ENCODE measurements at places on chromosomes 3 and 15. TPM values are rescaled to one million over a fixed set of nuclear protein-coding genes. Genes with fewer than 3 reads are reported as not detected.

Gene EPHA3
- total RNA-seq = 0.59 TPM

Gene ANKUB1
- total RNA-seq = not detected

Gene FSTL1
- 326 TPM for total RNA-seq

Gene TBC1D21
- total RNA-seq = not detected

Gene CHST2
- 6.3 TPM for total RNA-seq

Gene GOLGA8S
- total RNA-seq = 0.07 TPM

Gene TIMMDC1
- 104 TPM for total RNA-seq

Gene BCL2A1
- not detected for total RNA-seq

Gene SLC35G2
- total RNA-seq = 5.4 TPM

Gene SMAD6
- total RNA-seq = 6.0 TPM

Gene GOLGA6A
- 0.72 TPM for total RNA-seq

Gene EHD4
- 22.9 TPM for total RNA-seq

GRCh38 chr3:113844622-113845222, 6.1 kb downstream of the GRAMD1C start:
- no peaks in the 10 kb centered on the region for H3K36me3 ChIP-seq
- no peaks in the 10 kb centered on the region for H3K27me3 ChIP-seq
- H3K27ac ChIP-seq = no peak overlapping the region
- no peak overlapping the region for H3K4me3 ChIP-seq
- DNase-seq = no peak

DNA sequence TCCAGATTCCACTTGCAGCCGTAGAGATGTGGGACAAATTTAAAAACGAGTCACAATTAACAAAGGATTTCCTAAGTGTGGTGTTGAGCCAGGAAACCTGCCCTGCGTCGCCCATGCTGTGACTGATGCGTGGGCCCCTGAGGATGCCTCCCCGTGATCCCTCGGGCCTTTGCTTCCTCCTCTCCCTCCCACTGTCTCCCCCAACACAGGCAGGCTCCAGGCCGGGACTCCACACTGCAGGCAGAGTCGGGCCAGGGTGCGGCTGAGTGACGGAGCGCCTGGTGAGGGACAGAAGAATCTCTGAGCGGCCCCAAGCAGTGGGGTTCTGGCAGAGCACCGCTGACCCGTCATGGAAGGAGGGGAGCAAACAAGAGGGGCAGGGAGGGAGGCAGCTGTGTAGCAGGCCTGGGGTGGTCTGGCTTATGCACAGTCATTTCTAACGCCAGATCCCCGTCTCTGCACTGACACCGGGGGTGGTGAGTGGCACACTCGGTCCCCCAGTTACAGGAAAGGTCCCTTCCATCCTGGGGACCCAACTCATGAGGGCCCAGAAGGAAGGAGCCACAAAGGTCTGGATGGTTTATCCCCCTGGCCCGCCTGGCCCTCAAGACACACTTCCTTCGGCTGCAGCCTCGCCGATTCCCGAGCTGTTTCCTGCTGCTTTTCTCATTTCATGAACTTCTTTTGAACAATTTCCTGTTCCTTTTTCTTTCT, 91.0 kb downstream of the XXYLT1 start:
- H3K27me3 ChIP-seq = no peaks in the 10 kb centered on the region
- no peak overlapping the region for H3K4me3 ChIP-seq
- H3K4me1 ChIP-seq = peaks cover 11% of the 10 kb centered on the region
- DNase-seq = no peak

- H3K27ac ChIP-seq = no peak overlapping the region
- H3K27me3 ChIP-seq = no peaks in the 10 kb centered on the region
- no peaks in the 10 kb centered on the region for H3K36me3 ChIP-seq
- DNase-seq = no peak
- no peak overlapping the region for H3K4me3 ChIP-seq
- peaks cover 2% of the 10 kb centered on the region for H3K4me1 ChIP-seq
These were observed 19.3 kb downstream of the DNASE1L3 start for GRCh38 chr3:58191361-58191991.

GRCh38 chr3:29307295-29307694, 26.4 kb downstream of the RBMS3 start:
- H3K27me3 ChIP-seq = no peaks in the 10 kb centered on the region
- no peak overlapping the region for H3K27ac ChIP-seq
- DNase-seq = no peak
- H3K4me1 ChIP-seq = peaks cover 3% of the 10 kb centered on the region
- H3K4me3 ChIP-seq = no peak overlapping the region

DNA sequence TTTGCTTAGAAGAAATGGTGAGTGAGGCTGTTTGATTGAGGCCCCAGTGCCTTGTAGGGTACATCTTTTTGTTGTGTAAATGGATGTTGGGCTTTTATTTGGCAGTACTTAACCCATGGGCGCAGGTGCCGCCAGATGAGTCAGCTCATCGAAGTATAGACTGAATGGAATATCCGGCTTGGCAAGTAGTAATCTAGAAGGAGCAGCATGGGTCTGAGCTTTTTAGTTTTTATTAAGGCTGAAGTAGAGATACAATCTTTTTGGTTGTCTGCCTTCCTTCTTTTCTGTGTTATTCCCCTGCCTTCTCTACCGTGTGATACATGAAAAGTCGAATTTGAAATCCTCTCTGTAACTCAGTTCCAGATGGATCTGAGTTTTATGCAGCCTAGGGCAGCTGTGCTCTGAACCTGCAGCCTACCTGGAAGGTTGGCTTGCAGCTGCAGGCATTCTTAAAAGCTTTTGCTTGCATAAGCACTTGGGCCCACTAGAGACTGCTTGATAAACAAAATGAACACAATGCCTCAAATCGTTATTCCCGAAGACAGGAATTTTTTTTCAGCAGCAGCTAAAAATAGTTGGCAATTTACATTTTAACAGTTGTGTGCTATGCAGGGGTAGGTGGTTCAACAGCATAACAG, 177.5 kb upstream of the CGNL1 start:
- H3K27ac ChIP-seq = peak overlapping the region; percentile 96
- H3K4me3 ChIP-seq = peak overlapping the region; percentile 16
- DNase-seq = peak; percentile 87

GRCh38 chr3:9204253-9204992, 45.0 kb downstream of the SRGAP3 start:
- DNase-seq = no peak
- no peak overlapping the region for H3K27ac ChIP-seq
- H3K4me1 ChIP-seq = no peaks in the 10 kb centered on the region
- H3K36me3 ChIP-seq = no peaks in the 10 kb centered on the region

- no peaks in the 10 kb centered on the region for H3K4me1 ChIP-seq
- no peaks in the 10 kb centered on the region for H3K27me3 ChIP-seq
- peaks cover 41% of the 10 kb centered on the region for H3K36me3 ChIP-seq
- no peak for DNase-seq
- no peak overlapping the region for H3K4me3 ChIP-seq
These were observed 33.5 kb upstream of the CSPG5 start for GRCh38 chr3:47612178-47612577.

DNA sequence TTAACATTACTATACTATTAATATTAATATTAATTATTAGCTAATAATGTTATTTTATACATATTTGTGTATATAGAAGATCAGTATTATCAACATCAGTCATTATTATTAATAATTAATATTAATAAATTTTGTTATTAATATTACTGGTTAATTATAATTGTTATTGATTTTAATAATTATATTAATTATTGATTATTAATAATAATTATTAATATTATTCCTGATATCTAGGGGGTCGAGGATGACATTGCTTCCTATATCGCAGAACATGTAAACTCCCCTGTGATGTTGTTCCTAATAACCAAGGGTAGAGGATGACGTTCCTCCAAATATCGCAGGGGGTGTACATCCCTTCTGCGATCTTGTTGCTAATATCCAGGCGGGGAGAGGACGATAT, 17.3 kb upstream of the BMF start:
- no peak overlapping the region for H3K4me3 ChIP-seq
- no peaks in the 10 kb centered on the region for H3K36me3 ChIP-seq
- H3K27me3 ChIP-seq = no peaks in the 10 kb centered on the region

GRCh38 chr3:126538316-126538715, 14.4 kb downstream of the CHST13 start:
- H3K4me1 ChIP-seq = no peaks in the 10 kb centered on the region
- H3K27ac ChIP-seq = no peak overlapping the region
- no peaks in the 10 kb centered on the region for H3K27me3 ChIP-seq
- DNase-seq = peak; percentile 18

DNA sequence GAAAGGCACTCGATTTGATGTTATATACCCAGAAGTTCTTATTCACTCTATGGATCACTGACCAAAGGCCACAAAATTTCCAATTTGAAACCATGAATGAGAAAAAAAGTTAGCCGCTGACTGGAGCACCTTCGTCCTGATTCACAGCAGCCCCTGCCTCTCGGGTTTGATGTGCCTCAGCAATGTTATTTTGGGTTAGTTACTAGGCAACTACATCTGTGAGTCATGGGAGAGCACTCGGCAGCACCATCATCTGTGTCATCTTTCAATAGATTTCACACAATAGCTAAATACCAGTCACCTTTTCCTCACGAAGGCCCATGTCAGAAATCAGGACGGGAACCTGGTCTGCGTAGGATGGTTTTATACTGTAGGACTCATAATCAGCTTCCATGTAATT, 269.2 kb downstream of the ZBBX start:
- H3K4me3 ChIP-seq = no peak overlapping the region
- H3K27ac ChIP-seq = no peak overlapping the region

GRCh38 chr15:78570710-78571109, 5.4 kb downstream of the CHRNA5 start:
- peaks cover 3% of the 10 kb centered on the region for H3K36me3 ChIP-seq
- H3K27me3 ChIP-seq = no peaks in the 10 kb centered on the region
- no peak for DNase-seq
- H3K27ac ChIP-seq = no peak overlapping the region
- H3K4me1 ChIP-seq = no peaks in the 10 kb centered on the region

DNA sequence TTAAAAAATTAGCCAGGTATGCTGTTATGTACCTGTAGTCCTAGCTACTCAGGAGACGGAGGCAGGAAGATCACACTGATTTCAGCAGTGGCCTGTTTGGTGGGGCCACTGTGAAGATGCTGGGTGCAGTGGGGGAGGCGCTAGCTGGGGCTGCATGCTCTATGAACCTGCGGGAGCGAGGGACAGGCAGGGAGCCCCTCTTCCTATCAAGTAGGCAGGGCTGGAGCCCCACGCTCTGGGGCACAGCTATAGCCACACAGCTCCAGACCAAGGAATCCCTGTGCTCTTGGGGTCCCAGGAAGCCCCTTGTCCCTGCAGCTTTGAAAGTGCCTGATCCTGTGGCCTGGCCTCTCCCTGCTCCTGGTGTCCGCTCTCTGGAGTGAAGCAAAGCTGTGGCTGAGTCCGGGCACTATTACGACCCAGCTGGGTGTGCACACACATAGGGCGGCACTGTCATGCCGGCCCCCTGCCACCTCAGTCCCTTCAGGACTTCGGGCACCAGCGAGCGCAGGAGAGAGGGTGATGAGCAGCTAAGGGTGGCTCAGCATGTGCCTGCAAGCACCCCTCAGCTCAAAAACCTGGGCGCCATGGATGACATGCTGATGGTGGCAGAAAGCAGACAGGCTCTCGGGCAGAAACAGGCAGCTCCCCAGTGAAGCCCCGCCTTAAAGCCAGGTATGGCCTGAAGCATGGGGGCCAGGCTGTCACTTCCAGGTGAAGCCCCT, 262.6 kb downstream of the TBC1D5 start:
- no peaks in the 10 kb centered on the region for H3K27me3 ChIP-seq
- DNase-seq = no peak
- no peaks in the 10 kb centered on the region for H3K4me1 ChIP-seq
- H3K4me3 ChIP-seq = no peak overlapping the region
- H3K27ac ChIP-seq = no peak overlapping the region

DNA sequence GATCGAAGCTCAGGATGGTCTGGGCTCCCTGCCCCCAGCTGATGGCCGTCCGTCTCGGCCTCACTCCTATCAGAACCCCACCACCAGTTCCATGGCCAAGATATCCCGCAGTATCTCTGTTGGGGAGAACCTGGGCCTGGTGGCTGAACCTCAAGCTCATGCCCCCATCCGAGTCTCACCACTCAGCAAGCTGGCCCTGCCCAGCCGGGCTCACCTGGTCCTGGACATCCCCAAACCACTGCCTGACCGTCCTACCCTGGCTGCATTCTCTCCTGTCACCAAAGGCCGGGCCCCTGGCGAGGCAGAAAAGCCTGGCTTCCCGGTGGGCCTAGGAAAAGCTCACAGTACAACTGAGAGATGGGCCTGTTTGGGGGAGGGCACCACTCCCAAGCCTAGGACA, 4.4 kb upstream of the JMJD7 start:
- peaks cover 4% of the 10 kb centered on the region for H3K36me3 ChIP-seq
- no peak overlapping the region for H3K27ac ChIP-seq
- no peaks in the 10 kb centered on the region for H3K27me3 ChIP-seq
- DNase-seq = no peak
- no peak overlapping the region for H3K4me3 ChIP-seq

GRCh38 chr3:114939920-114940319, 207.2 kb downstream of the ZBTB20 start:
- H3K27ac ChIP-seq = no peak overlapping the region
- no peaks in the 10 kb centered on the region for H3K4me1 ChIP-seq

GRCh38 chr3:41907330-41908073, 54.4 kb downstream of the ULK4 start:
- no peak overlapping the region for H3K4me3 ChIP-seq
- no peak for DNase-seq
- no peaks in the 10 kb centered on the region for H3K27me3 ChIP-seq
- H3K4me1 ChIP-seq = no peaks in the 10 kb centered on the region
- no peak overlapping the region for H3K27ac ChIP-seq

- H3K36me3 ChIP-seq = peaks cover 35% of the 10 kb centered on the region
- no peak for DNase-seq
- no peak overlapping the region for H3K4me3 ChIP-seq
- no peaks in the 10 kb centered on the region for H3K4me1 ChIP-seq
- H3K27me3 ChIP-seq = no peaks in the 10 kb centered on the region
These were observed 98.8 kb downstream of the FGF7 start for GRCh38 chr15:49521802-49522201.

DNA sequence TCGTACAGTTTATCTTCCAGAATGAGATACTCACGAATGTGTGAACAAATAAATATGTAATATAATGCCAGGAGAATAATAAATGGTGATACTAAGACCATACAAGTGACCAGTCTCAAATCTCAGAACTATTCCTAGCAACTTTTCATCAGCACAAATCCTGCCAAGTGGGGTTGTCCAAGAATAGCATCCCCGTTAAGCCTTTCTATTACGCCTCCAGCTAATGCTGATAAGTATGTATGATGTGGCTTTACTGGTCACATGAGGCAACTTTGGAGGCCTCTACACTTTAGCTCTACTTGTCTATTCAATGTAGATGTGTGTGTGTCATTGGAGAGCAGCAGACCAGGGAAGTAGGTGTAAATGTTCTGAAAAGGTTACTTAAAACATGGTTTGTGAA, 129.5 kb downstream of the KCNMB2 start:
- no peak overlapping the region for H3K27ac ChIP-seq
- H3K36me3 ChIP-seq = no peaks in the 10 kb centered on the region
- DNase-seq = no peak
- no peaks in the 10 kb centered on the region for H3K4me1 ChIP-seq
- H3K4me3 ChIP-seq = no peak overlapping the region

DNA sequence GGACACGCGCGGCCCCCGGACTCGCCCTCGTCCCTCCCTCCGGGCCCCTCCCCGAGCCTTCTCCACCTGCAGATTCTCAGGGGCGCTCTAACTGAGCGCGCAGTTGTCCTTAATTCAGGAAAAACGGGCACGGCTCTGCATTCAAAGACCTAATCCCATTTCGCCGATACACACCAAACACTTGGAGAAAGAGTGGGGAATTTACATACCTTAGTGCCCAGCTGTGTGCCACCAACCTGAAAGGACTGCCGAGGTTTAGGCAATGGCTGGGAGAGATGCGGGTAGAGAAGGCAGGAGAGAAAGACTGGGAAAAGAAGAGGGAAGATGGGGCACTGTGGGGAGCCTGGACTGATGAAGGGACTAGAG, 21.8 kb downstream of the IGDCC3 start:
- H3K27ac ChIP-seq = no peak overlapping the region
- peak overlapping the region; percentile 60 for H3K4me3 ChIP-seq
- DNase-seq = no peak
- peaks cover 2% of the 10 kb centered on the region for H3K4me1 ChIP-seq

GRCh38 chr15:39998511-39999077, 40.4 kb downstream of the SRP14 start:
- no peaks in the 10 kb centered on the region for H3K27me3 ChIP-seq
- DNase-seq = no peak
- H3K36me3 ChIP-seq = peaks cover 33% of the 10 kb centered on the region
- H3K4me3 ChIP-seq = no peak overlapping the region
